Hindlimb muscle (tissue), 1 donor: ENCODE measurements at places on chromosomes 16 and 17. TPM values are rescaled to one million over a fixed set of nuclear protein-coding genes. Genes with fewer than 3 reads are reported as not detected.

Gene KCTD19
- 0.31 TPM for polyA plus RNA-seq

Gene ANKRD40CL
- polyA plus RNA-seq: not detected

Gene ENGASE
- polyA plus RNA-seq: 21.9 TPM

Gene CNGB1
- not detected for polyA plus RNA-seq

Gene APRT
- polyA plus RNA-seq: 60.7 TPM

Gene PRSS22
- polyA plus RNA-seq: not detected

Gene LPO
- polyA plus RNA-seq: 0.22 TPM

Gene IL21R
- 0.23 TPM for polyA plus RNA-seq

Gene EIF1
- 836 TPM for polyA plus RNA-seq

Gene TP53TG3
- not detected for polyA plus RNA-seq

Gene DDX28
- 4.9 TPM for polyA plus RNA-seq

Gene VKORC1
- 59.1 TPM for polyA plus RNA-seq

Gene HBA2
- 1,686 TPM for polyA plus RNA-seq

Gene ERN1
- polyA plus RNA-seq: 5.9 TPM

Gene CCDC200
- polyA plus RNA-seq: 11.2 TPM

Gene MYH3
- 16,698 TPM for polyA plus RNA-seq

Gene SPN
- 1.3 TPM for polyA plus RNA-seq

Gene TMEM97
- polyA plus RNA-seq: 16.1 TPM

Gene KRT32
- not detected for polyA plus RNA-seq

Gene ZNF200
- 5.9 TPM for polyA plus RNA-seq

Gene KRT33B
- not detected for polyA plus RNA-seq

Gene OTOP3
- not detected for polyA plus RNA-seq

Gene MYOCD
- 0.48 TPM for polyA plus RNA-seq

Gene ATP2C2
- polyA plus RNA-seq: 1.4 TPM

Gene LLGL2
- 13.5 TPM for polyA plus RNA-seq

Gene TRIM72
- polyA plus RNA-seq: 98.3 TPM

Gene CORO6
- polyA plus RNA-seq: 99.3 TPM

Gene TNS4
- 0.14 TPM for polyA plus RNA-seq

Gene PLA2G10
- 0.72 TPM for polyA plus RNA-seq

Gene SLC6A2
- 1.7 TPM for polyA plus RNA-seq

Gene KRTAP1-5
- polyA plus RNA-seq: not detected

Gene GPRC5B
- polyA plus RNA-seq: 109 TPM

Gene DPEP1
- polyA plus RNA-seq: 0.39 TPM

Gene HBM
- polyA plus RNA-seq: 9.6 TPM

Gene CLDN7
- 1.6 TPM for polyA plus RNA-seq

Gene PSKH1
- polyA plus RNA-seq: 23.0 TPM

Gene ABCC12
- 0.10 TPM for polyA plus RNA-seq

Gene NPTX1
- polyA plus RNA-seq: 0.43 TPM

Gene RAMP2
- 69.2 TPM for polyA plus RNA-seq

Gene HOXB5
- 0.48 TPM for polyA plus RNA-seq

Gene TPSB2
- polyA plus RNA-seq: 2.7 TPM
